Melanocyte of skin (primary cell): ENCODE measurements at places on chromosomes 16 and 17. TPM values are rescaled to one million over a fixed set of nuclear protein-coding genes. Genes with fewer than 3 reads are reported as not detected.

SLX4 gene
- 4.8 and 7.6 TPM in 2 replicates for total RNA-seq

TBC1D3 gene
- total RNA-seq: not detected in 2 replicates

DOK4 gene
- 5.0 and 8.3 TPM in 2 replicates for total RNA-seq

SLC2A4 gene
- under 0.01 and 0.15 TPM in 2 replicates for total RNA-seq

MAPT gene
- 0.33 and 1.5 TPM in 2 replicates for total RNA-seq

MILR1 gene
- 5.0 and 9.4 TPM in 2 replicates for total RNA-seq

OSGIN1 gene
- 24.5 and 31.3 TPM in 2 replicates for total RNA-seq

HS3ST6 gene
- not detected in 2 replicates for total RNA-seq

EVPLL gene
- not detected in 2 replicates for total RNA-seq

KRTAP4-3 gene
- total RNA-seq: not detected in 2 replicates

NTN1 gene
- 0.15 and 0.33 TPM in 2 replicates for total RNA-seq

ENO3 gene
- total RNA-seq: 3.3 and 5.5 TPM in 2 replicates

SLC5A10 gene
- 0.67 and 2.5 TPM in 2 replicates for total RNA-seq

CACNG3 gene
- not detected in 2 replicates for total RNA-seq
